Fibroblast of skin of abdomen (primary cell): ENCODE measurements at places on chromosomes 13 and 19.

DNA sequence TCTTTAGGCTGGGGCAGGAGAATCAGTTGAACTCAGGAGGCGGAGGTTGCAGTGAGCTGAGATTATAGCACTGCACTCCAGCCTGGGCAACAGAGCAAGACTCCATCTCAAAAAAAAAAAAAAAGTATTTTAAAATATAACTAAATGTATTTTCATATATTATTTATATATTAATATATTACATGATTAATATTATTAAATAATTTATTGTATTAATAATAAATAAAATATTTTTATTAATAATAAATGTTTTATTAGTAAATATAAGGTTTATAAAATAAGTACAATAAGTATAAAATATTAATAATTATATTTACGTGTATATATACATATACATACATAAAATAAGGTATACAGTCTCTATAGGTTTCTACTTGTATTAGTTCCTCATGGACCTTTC is 56.8 kb downstream of the SKA3 start:
- no peak for DNase-seq

GRCh38 chr13:52868190-52868589 is 19.8 kb upstream of the PCDH8 start:
- no peak for DNase-seq

GRCh38 chr19:55923556-55923955 is 8.6 kb downstream of the NLRP13 start:
- no peak for DNase-seq

DNA sequence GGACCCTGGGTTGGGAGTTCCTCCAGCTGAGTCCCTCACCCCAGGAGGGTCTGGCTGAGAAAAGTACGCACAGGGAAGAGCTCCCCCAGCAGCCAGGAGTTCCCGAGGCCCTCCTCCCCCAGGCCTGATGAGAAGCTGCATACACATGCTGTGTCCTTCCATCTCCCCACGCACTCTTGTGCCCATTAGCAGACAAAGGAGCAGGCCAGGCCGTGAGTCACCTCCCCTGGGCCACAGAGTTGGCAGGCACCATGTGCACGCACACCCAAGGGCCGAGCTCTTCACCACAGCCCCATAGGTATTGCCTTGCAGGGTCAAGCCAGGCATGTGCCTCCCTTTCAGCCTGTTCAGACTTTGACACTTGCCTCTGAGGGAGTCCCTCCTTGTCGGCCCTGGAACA is 17.5 kb downstream of the MAU2 start:
- no peak for DNase-seq

GRCh38 chr19:43695985-43696704 is 19.7 kb upstream of the IRGC start:
- DNase-seq: no peak

GRCh38 chr13:58619396-58620113 is 988.0 kb downstream of the PCDH17 start:
- no peak for DNase-seq

DNA sequence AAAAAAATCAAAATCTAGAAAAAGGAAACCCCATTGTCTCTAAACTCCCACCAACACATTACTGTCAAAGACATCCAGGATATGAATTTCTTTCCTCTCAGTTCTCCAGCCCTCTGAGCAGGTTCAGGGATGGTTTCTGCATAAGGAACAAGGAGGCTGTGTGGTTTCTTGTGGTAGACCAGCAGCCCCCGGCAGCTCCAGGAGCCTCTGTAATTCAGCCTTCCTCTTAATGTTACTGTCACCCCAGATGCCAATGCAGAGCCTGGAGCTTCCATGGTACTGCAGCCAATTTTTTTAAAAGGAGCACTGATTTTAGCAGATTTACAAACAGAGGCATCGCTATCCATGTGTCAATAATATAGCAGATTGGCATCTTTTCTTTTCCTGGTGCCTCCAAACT is 100.6 kb upstream of the FAM216B start:
- no peak for DNase-seq

DNA sequence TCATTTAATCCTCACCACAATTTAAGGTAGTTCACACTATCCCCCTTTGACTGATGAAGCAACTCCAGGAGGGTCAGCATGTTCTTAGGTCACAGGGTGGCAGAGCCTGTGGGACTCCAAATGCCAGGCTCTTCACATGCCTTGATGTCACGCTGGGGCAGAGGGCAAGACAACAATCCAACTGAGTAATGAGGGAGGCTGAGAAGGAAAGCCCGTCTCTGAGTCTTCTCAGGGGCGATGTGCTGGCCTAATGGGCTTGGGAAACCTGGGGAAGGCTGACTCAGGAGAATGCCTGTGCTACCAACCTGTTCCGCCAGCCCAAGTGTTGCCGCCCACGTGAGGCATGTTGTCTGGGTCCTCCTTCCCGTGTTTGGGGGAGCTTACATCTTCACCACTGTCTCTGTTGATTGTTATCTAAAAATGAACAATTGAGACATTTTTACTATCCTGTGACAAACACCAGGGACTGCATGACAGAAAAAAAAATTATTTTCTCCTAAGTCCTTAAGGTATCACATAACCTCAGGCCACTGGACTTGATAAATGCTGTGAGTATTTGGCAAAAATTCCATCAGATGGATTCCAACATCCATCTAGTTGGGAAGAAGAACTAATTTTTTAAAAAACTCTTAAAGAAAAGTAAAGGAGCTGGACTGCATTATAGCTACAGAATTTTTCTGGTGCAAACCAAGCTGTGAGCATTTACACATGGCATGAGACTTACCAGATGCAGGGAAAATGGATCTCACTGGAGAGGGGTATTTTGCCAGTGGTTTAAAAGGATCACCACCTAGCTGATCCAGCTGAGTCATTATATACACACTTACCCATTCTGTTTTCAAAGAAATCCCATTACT is 157.5 kb downstream of the RGCC start:
- no peak for DNase-seq

- DNase-seq: no peak
Observed at GRCh38 chr13:114115796-114116195, 16.6 kb downstream of the RASA3 start.

- DNase-seq: no peak
Observed at GRCh38 chr13:20074966-20075365, 85.9 kb downstream of the GJA3 start.

GRCh38 chr19:6873708-6874431 is 13.5 kb upstream of the ADGRE1 start:
- no peak for DNase-seq
